Left kidney (tissue), 8 donors: ENCODE measurements at places on chromosomes 1 and 21.

- DNase-seq = no peak
These were observed 140.4 kb downstream of the BRINP2 start for GRCh38 chr1:177311111-177311510.

GRCh38 chr1:100585786-100586185 lies 47.8 kb downstream of the GPR88 start:
- no peak for DNase-seq

DNA sequence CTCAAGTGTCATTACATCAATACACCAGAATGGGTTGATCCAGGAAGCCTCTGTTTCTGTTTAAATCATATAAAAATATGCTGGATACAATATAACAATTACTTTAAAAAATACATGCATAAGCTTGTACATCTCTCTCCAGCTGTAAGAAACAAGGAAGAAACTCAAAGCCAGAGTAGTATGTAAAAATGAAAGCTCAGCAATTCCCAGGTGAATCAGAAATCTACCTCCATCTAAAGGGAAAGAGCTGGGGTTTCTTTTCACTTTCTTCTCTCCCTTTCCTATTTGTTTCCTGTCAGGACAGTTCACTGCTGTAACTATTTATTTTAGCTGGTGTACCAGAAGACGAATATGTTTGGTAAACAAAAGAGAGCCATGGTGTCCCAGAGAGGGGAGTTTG lies 301.0 kb upstream of the C1orf87 start:
- no peak for DNase-seq

- DNase-seq = no peak
These were observed 175.7 kb upstream of the COL11A1 start for GRCh38 chr1:103283841-103284669.

DNA sequence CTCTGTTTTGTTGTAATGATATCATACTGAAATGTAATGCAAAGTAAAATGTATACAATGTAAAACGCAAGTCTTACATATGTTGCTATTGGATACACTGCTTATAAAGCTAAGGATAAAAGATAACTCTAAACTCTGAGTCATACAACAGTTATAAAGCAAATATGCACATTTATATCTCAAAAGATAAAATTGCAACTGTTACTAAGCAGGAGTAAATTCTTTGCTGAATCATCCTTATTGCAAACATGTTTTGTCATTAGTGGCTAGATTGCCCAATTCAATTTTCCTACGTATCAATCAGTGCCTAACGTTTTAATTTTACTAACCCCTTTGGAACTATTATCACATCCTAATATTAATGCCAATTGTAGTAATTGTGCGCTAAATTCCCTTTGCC lies 762.9 kb downstream of the LTN1 start:
- DNase-seq = no peak

DNA sequence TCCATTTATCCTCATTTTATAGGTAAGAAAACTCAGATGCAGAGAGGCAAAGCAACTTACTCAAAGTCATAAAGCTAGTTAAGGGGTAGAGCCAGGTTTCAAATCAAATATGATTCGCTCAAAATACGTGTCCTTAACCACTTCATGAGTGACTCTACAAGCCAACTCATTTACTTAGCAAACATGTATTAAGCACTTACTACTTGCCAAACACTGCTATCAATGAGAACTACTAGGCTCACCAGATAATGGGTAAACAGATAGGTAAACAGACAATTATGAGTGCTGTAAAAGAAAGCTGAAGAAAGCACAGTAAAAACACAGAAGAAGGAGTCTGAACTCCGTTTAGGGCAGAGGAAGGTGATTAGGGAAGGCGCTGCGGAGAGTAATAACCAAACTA lies 65.9 kb downstream of the WDR64 start:
- DNase-seq = no peak

GRCh38 chr1:17908945-17909344 lies 153.8 kb downstream of the ACTL8 start:
- no peak for DNase-seq

DNA sequence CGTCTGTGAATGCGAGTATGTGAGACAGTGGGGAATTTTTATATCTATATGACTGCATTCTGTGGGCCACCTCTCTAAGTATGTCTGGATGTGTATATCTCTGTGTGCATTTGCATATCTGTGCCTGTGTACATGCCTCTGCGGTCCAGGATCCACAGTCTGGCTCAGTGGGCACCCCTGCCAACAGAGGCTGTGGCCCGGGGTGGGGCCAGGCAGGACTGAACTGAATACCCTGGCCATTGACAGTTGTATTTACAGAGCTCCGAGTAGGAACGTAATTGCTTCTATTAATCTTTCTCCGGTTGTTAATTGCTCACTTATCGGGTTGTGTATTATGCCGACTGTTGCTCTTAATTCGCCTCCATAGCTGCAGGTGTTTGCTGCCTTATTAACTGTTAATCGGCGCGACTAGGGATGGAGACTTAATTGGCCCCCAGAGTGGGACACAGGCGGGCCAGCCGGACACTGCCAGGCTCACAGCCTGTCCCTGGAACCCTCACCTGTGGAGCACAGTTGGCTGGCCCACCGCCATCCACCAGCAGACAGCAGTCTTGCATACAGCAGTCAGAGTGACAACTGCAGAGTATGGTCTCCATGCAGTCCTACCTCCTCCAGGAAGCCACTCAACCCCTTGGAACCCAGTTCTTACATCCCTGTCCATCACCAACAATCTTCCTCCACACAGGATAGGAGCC lies 22.4 kb upstream of the ADGRB2 start:
- DNase-seq = no peak

DNA sequence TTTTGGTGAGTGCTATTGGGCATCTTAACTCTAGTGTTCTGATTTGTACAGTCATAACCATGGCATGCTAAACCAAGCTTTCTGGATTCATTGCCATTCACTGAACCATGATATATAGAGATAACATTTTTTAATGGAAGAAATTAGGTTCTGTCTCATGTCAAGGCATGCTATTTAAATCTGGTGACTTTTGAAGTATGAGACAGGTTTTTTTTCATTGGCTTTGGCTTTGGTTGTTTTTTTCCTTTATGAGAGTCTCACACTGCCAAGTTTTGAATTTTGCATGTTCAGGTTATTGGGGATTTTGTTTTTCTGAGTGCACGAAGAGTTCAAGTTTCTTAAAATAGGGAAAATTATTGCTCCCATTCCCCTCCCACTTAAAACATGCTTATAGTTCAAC lies 141.3 kb upstream of the ADAMTS5 start:
- no peak for DNase-seq

DNA sequence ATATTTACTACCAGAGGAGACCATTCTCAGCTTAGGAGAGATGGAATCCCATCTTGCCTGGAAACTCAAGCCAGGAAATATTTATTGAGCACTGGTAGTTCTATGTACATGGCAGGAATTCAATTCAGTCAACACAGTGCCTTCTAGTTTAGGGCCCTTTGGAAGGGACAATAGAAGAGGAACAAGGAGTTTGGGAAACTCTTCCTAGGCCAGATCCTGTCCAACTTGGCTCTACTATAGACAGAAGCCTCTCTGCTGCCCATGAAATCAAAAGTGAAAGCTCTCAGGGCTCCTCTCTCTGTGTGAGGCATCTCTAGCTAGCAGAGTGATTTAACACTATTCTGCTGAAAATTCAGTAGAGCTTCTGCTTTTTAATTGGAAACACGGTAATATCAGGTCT lies 244.6 kb upstream of the MAP1LC3C start:
- DNase-seq = no peak

GRCh38 chr1:61157468-61157987 lies 75.2 kb downstream of the NFIA start:
- no peak for DNase-seq

- DNase-seq = no peak
These were observed 3.9 kb upstream of the SYNC start for GRCh38 chr1:32706491-32706890.

DNA sequence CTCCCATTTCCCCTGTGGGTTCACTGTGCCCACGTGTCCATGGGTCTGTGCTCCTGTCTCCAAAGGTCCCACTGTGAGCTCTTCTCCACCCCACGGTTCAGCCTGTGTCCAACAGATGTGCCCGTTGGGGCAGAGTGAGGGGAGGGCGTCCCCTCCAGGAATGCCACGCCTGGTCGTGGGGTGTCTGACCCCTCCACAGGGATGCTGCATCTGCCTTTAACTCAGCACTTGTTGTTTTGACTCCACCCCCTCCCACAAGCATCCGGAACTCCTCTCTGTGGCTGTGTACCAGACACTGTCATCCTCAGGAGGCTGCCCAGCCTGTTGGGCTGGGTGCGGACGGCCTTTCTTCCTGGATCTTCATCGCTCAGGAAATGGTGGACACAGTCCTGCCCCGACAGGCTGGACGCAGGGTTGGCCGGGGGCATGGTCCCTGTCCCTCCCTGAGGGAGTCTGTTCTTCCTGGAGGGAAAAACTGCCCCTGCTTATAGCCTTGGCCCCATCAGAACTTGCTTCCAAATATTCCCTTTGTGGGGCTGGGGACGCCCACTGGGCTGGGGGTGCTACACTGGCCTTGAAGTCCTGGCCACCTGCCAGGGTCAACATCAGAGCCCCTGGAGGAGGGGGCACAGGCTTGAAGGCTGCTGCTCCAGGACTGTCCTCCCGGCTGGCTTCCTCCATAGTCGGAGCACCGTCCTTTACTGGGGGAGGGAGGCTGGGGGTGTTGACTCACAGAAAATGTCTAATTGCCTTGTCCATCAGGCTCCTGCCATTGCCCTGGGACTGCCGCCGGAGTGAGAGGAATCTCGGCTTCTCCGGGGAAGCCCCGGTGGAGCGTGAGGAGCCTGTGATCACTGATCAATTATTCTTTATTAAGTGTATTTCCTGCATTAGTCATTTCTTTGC lies 182.0 kb upstream of the C1orf174 start:
- DNase-seq = no peak

DNA sequence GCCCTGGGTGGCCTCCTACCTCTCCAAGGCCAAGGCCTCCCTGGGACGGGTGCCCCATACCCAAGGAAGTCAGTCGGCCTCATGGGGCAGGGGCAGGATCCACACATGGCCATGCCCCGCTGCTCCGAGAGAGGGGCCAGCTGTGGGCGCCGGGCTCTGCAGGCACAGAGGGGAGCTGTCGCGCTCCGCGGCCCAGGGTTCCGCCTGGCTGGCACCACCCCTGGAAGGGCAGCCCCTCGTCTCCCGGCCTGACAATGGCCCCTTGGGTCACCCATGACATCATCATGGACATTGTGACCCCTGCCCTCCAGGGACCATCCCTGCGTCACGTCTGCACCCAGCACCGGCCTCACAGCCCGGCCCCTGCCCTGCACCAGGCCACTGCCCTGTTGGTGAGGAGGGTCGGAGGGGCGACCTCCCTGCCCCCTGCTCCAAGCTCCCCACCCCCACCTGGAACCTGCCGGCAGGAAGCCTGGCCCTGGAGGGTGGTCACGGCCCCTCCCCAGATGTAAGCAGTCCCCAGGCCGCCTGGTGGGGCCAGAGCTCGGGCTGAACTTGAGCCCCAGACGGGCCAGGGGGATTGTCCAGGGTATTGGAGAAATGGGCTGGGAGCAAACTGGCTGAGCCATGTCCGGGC lies 5.8 kb downstream of the TTLL10 start:
- DNase-seq = no peak

DNA sequence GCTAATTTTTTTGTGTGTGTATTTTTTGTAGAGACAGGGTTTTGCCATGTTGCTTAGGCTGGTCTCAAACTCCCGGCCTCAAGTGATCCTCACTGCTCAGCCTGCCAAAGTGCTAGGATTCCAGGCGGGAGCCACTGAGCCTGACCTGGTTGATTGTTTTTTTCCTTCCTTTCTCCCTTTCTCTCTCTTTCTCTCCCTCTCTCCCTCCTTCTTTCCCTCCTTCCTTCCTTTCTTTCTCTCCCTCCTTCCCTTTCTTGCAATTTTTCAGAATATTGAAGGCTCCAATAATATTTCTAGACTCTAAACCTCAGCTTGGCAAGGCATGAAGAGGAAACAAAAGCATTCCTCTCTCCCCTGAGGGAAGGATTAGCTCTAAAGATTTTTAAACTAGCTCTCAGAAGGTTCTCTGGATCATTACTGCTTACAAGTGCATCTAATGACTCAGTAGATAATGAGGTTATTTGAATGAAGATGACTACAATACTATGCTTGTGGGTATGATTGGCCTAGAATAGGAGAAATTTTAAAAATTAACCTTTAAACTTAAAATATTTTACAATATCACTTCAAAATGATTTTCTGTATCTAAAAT lies 68.5 kb upstream of the GADD45A start:
- DNase-seq = no peak

GRCh38 chr1:9202240-9202870 lies 32.2 kb upstream of the H6PD start:
- no peak for DNase-seq

DNA sequence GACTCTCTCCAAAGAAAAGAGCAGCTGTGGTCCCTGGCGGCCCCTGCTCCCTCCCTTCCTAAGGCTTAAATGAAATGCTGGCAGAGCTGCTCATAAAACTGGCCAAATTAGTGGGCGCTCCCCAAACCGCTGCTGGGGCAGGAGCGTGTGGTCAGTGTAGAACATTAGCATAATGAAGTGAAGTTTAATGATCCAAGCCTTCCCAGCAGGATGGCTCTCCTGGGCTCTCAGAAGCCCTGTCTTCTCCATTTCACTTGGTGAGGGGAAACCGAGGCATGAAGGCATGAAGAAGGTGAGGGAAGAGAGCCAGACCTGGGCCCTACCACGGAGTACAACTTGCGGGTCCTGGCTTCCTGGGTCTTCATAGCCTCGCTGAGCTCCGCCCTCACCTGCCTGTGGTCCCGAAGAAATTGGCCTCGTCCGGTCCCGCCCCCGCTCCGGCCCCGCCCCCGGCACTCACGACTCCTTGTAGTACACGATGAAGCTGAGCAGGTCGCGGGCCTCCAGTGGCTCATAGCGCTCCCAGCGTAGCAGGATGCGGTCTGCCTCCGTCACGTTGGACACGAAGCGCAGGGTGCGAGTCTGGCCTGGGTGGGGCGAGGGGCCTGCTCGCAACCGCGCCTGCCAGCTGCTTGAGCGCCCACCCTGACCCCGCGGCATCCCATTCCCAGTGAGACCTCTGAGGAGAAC lies 10.3 kb downstream of the INSRR start:
- DNase-seq = no peak

- no peak for DNase-seq
These were observed 140.8 kb downstream of the PTGER3 start for GRCh38 chr1:70906800-70907199.

DNA sequence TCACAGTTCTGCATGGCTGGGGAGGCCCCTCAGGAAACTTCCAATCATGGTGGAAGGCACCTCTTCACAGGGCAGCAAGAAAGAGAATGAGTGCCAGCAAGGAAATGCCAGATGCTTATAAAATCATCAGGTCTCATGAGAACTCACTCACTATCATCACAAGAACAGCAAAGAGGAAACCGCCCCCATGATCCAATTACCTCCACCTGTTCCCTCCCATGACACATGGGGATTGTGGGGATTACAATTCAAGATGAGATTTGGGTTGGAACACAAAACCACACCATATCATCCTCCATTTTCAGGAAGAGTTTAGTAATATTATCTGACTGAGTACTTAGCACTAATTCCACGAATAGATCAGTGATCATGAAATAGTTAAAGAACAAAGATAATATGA lies 244.2 kb downstream of the LMO4 start:
- no peak for DNase-seq

GRCh38 chr1:192363177-192363576 lies 46.4 kb downstream of the RGS21 start:
- DNase-seq = no peak
